GM12878 (cell line): ENCODE measurements at places on chromosomes 2 and 18. TPM values are rescaled to one million over a fixed set of nuclear protein-coding genes. Genes with fewer than 3 reads are reported as not detected.
A peak's percentile ranks its signal among the peaks of the same experiment; 100 is the strongest.

DNA sequence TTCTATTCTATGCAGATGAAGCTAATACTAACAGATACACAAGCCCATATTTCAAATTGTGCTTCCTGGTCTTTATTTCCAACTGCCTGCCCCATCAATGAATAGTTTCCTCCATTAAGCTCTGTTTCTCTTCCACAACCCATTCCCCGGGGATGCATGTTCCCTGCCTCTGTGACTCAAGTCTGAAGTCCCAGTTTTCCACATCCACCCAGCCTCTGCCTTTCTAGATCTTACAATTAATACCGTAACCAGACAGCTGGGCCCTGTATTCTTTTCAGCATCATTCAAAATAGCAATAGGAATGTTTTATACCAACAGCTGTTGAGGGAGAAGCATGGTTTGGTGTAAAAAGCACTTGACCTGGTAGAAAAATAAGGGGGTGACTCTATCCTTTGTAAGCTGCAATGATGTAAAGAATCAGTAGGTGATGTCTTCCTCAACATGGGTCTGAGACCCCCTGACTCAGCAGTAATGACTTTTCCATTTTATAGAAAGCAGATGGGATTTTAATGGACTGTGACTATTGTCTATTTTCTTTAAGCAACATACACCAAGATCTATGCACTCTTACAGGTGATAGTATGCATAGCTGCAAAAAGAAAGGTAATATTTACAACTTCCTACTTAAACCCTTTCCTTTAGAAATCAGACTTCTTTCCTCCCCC, 46.1 kb upstream of the DAPL1 start:
- DNase-seq: no peak

GRCh38 chr2:239473211-239473805, 72.5 kb upstream of the HDAC4 start:
- no peak for DNase-seq

DNA sequence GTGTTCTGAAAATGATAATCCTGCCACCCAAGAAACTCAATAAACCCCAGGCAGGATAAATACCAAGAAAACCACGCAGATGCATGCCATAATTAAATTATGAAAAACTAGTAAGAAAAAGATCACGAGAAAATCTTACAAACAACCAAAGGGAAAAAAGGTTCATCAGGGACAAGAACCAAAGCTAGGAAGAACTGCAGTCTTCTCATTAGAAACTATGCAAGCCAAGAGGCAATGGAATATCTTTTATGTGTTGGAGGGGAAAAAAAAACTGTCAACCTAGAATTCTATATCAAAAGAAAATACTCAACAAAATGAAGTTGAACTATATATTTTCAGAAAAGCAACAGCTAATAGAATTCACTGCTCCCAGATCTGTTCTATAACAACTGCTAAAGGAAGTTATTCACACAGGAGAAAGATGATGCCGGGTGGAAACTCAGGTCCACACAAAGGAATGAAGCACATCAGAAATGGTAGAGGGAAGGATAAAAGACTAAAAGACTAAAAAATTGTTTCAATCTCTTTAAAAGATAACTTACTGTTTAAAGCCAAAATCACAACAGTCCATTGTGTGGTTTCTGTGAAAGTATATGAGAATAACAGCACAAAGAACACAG, 55.0 kb downstream of the NDUFA10 start:
- DNase-seq: no peak

GRCh38 chr2:226887940-226888339, 52.1 kb downstream of the RHBDD1 start:
- no peak for DNase-seq

DNA sequence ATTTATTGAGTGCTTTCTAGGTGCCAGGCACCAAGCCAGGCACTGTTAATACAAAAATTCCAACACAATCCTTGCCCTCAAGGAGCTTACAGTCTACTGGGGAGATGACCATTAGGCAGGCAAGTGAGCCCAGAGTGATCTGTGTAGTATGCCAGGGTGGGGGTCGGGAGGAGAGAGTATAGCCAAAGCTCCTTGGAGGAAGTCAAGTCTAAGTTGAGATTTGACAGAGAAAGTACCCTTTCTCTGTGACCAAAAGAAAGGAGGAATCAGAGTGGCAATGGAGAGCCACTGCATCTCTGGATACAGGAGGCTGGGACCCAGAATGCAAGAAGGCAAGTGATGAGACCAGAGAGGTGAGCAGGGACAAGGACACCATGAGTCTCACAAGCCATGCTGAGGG, 7.5 kb downstream of the ANKRD53 start:
- no peak for DNase-seq

GRCh38 chr2:241081643-241082340, 20.3 kb downstream of the MTERF4 start:
- no peak for DNase-seq

DNA sequence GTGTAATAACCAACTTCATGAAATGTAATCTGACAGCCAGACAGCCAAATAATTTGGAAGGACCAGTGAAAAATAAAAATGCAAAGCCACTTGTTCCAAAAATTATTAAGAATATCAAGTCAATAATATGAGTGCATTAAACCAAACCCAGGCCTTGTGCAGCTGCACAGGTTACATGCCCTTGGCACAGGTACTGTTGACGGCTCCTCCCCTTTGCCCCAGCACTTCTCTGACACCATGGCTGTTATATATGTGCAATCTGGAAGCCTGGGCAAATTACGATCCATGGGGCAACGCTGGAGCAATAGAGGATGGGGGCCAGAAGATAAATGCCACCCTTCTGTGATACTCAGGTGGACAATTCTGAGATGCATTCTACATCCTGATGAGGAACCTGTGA, 68.9 kb downstream of the METTL4 start:
- DNase-seq: no peak

GRCh38 chr2:183665425-183665824, 541.2 kb downstream of the NUP35 start:
- DNase-seq: no peak

DNA sequence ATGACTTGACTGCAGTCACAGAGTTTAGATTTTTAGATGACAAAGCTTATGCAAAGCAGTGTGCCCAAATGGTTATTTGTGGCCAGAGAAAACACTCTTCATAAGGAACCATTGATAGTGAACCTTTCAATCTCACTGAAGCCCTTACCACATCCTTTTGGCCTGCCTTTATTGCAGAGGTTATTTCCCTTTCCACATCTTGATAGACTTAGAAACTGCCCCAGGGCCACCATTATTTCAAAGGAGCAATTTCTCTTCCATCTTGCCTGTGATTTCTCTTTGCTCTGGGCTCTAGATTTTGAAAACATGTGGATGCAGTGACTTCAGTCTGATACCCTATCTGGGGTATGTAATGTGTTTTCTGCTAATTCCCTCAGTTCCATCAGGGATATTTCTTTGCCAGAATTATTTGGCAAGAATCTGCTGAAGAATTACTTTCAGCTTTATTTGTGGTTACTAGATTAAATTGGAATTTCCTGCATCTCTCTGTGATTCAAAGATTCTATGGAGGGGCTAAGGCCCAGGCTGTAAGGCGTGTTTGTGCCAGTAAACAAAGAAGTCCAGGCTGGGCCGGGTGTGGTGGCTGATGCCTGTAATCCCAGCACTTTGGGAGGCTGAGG, 51.0 kb downstream of the MOGAT1 start:
- peak; percentile 64 for DNase-seq

DNA sequence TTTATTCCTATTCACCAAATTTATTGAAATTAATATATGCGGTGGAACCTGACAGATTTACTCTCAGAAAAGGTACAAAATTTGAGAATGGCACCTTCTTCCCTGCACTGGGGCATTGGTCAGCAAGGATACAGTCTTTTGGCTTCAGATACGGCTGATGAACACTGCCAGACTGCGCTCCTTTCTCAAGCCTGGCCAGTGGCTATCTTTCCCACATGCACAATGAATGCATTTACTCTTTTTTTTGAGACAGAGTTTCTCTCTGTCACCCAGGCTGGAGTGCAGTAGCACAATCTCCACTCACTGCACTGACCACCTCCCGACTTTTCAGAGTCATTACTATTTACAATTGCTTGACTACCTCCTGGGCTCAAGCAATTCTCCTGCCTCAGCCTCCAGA, 61.6 kb downstream of the MOB4 start:
- no peak for DNase-seq

- DNase-seq: no peak
These were observed 100.7 kb upstream of the MCFD2 start for GRCh38 chr2:47016172-47016913.

GRCh38 chr2:188897096-188897495, 77.1 kb upstream of the COL3A1 start:
- no peak for DNase-seq

DNA sequence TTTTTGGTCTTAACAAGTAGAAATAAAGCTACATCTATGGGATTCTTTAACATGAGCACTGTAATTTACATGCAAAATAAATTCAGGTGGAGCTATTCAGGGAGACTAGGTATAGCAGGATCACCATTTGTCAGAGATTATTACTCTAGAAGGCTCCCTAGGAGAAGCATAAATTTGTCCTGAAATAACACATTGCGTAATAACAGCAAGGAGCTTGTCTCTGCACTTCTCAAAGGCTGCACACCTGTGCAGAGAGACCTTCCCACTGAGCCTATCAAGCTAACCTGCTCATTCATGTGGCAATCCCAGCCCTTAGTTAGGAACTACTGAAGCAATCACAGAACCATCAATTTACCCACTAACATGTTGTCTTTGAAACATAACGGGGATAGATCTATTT, 437.4 kb upstream of the MC4R start:
- no peak for DNase-seq

- DNase-seq: no peak
These were observed 99.1 kb downstream of the PRPF40A start for GRCh38 chr2:152618193-152618564.

- no peak for DNase-seq
These were observed 71.0 kb upstream of the DAPL1 start for GRCh38 chr2:158723921-158724802.

GRCh38 chr18:7152440-7152839, 34.8 kb upstream of the LAMA1 start:
- no peak for DNase-seq

DNA sequence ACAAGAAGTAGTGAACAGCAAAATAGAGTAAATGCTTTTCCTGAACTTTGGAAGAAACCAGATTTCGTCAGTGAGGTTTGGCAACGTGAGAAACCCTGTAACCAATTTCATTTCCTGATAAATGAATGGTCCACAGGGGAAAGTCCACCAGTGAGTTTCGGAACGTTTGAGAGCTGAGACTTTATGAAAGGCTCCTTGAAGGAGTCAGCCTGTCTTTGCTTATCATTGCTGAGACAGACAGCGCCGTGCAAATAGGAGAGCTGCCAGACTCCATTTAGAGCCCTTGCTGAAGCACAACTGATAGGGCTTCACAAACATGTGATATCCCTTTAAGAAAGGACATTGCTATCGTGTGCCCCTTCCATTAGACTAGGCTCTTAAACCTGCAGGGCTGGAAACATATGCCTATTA, 121.8 kb upstream of the SMAD7 start:
- DNase-seq: no peak

DNA sequence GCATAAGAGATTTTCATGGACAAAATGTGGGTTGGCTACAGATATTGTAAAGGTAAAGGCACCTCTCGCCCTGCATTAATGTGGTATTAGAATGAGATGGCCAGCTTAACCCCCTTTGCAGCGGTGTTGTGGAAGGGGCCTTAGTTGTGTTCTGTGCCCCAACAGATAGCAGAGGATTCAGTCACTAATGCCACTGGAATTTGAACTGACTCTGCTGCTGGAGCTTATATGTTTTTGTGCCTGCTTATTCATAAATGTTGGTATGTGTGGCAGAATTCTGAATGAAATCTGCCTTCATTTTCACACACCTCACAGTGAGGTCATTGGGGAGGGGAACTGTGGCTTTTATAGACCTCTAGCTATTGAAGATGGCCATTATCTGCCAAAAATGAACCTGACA, 90.7 kb upstream of the ITGA6 start:
- no peak for DNase-seq

GRCh38 chr2:184558713-184559464, 39.4 kb upstream of the ZNF804A start:
- no peak for DNase-seq

GRCh38 chr2:64846177-64846576, 143.0 kb upstream of the SLC1A4 start:
- no peak for DNase-seq

- no peak for DNase-seq
These were observed 36.2 kb downstream of the WIPF1 start for GRCh38 chr2:174561283-174561971.

SPRED2 gene
- 23.9 and 25.6 TPM in 2 replicates for total RNA-seq

C2orf80 gene
- not detected in 2 replicates for total RNA-seq

RGPD8 gene
- 6.5 and 7.3 TPM in 2 replicates for total RNA-seq

LRP1B gene
- 0.03 TPM in 1 of 2 replicates, not detected in the other for total RNA-seq

CRACDL gene
- 0.48 and 0.72 TPM in 2 replicates for total RNA-seq

PPP4R1 gene
- 40.5 and 42.2 TPM in 2 replicates for total RNA-seq

POTEI gene
- total RNA-seq: 0.11 and 0.13 TPM in 2 replicates

ACTR2 gene
- total RNA-seq: 401 and 407 TPM in 2 replicates

PSMD1 gene
- total RNA-seq: 109 and 117 TPM in 2 replicates

VSNL1 gene
- 0.21 TPM in 1 of 2 replicates, not detected in the other for total RNA-seq

ANKRD36 gene
- 15.3 and 18.4 TPM in 2 replicates for total RNA-seq

LRATD1 gene
- 0.05 TPM in 1 of 2 replicates, not detected in the other for total RNA-seq

SLC5A7 gene
- not detected in 2 replicates for total RNA-seq

MERTK gene
- total RNA-seq: 0.37 and 1.0 TPM in 2 replicates

LBX2 gene
- 0.88 and 1.2 TPM in 2 replicates for total RNA-seq

GORASP2 gene
- total RNA-seq: 94.8 and 94.9 TPM in 2 replicates

ANO7 gene
- total RNA-seq: 0.88 and 1.4 TPM in 2 replicates
